ENCODE measurements at places on chromosomes 11 and 22. TPM values are rescaled to one million over a fixed set of nuclear protein-coding genes. Genes with fewer than 3 reads are reported as not detected.

Gene MUC5AC
- total RNA-seq = not detected

Gene PNPLA5
- total RNA-seq = not detected

Gene FIBIN
- total RNA-seq = 5.6 TPM

Gene LRRC4C
- 99.8 TPM for total RNA-seq

Gene IGHMBP2
- total RNA-seq = 24.1 TPM

Gene SHANK2
- 99.2 TPM for total RNA-seq

Gene TEX54
- total RNA-seq = not detected

Gene OR51B4
- 0.94 TPM for total RNA-seq

Gene HIKESHI
- total RNA-seq = 47.6 TPM

Gene ZNF215
- total RNA-seq = 6.3 TPM

Gene CABP4
- not detected for total RNA-seq

Gene IL18
- not detected for total RNA-seq

Gene CASP5
- total RNA-seq = not detected

Gene BATF2
- total RNA-seq = not detected

Gene ARHGAP42
- total RNA-seq = 10.6 TPM

Gene SLC22A8
- not detected for total RNA-seq

Gene DCDC1
- 1.9 TPM for total RNA-seq

Gene SCGB1C1
- not detected for total RNA-seq

Gene CCDC157
- total RNA-seq = 9.4 TPM

Gene LGALS12
- total RNA-seq = not detected

Gene TBRG1
- total RNA-seq = 50.1 TPM

Gene RAB36
- total RNA-seq = 7.5 TPM

Gene CECR2
- 13.5 TPM for total RNA-seq

Gene NFAM1
- 0.94 TPM for total RNA-seq

Gene MPPED1
- 461 TPM for total RNA-seq

Gene SMC1B
- not detected for total RNA-seq

Gene NCF4
- total RNA-seq = not detected

Gene MGAT3
- total RNA-seq = 26.6 TPM

Gene VSIG2
- not detected for total RNA-seq

Gene TMEM151A
- 9.7 TPM for total RNA-seq

Gene TMEM121B
- total RNA-seq = 16.6 TPM

Gene GUCD1
- total RNA-seq = 41.3 TPM

Gene KRTAP5-8
- not detected for total RNA-seq

Gene UBQLNL
- 1.9 TPM for total RNA-seq

Gene VWCE
- 7.2 TPM for total RNA-seq

Gene OR51S1
- not detected for total RNA-seq

Gene RBMXL2
- 0.31 TPM for total RNA-seq

Gene MAPK8IP1
- 75.7 TPM for total RNA-seq

Gene CHADL
- total RNA-seq = 3.4 TPM

Gene TRIM21
- total RNA-seq = 2.8 TPM

Gene RIMBP3C
- total RNA-seq = 1.3 TPM

Gene MAPK8IP2
- total RNA-seq = 70.4 TPM

Gene SMTN
- total RNA-seq = 14.1 TPM

Gene SLC22A6
- 1.3 TPM for total RNA-seq

Gene TAF1D
- 179 TPM for total RNA-seq

Gene SSH3
- total RNA-seq = 8.5 TPM
